ENCODE measurements at places on chromosomes 7 and 10. TPM values are rescaled to one million over a fixed set of nuclear protein-coding genes. Genes with fewer than 3 reads are reported as not detected.

Gene SRGN
- total RNA-seq: 333 TPM

Gene SYNPO2L
- not detected for total RNA-seq

Gene C10orf90
- 0.88 TPM for total RNA-seq

Gene CLDN4
- 1.2 TPM for total RNA-seq

Gene CHN2
- 0.20 TPM for total RNA-seq

Gene NPY4R2
- 0.10 TPM for total RNA-seq

Gene PON1
- not detected for total RNA-seq

Gene STOX1
- 0.96 TPM for total RNA-seq

Gene CDK14
- 9.3 TPM for total RNA-seq

Gene LRIT2
- not detected for total RNA-seq

Gene KIAA1217
- 8.2 TPM for total RNA-seq

Gene ELMO1
- 0.29 TPM for total RNA-seq

- no peak for DNase-seq
Measured at GRCh38 chr7:70098133-70098561, 499.9 kb downstream of the AUTS2 start.

DNA sequence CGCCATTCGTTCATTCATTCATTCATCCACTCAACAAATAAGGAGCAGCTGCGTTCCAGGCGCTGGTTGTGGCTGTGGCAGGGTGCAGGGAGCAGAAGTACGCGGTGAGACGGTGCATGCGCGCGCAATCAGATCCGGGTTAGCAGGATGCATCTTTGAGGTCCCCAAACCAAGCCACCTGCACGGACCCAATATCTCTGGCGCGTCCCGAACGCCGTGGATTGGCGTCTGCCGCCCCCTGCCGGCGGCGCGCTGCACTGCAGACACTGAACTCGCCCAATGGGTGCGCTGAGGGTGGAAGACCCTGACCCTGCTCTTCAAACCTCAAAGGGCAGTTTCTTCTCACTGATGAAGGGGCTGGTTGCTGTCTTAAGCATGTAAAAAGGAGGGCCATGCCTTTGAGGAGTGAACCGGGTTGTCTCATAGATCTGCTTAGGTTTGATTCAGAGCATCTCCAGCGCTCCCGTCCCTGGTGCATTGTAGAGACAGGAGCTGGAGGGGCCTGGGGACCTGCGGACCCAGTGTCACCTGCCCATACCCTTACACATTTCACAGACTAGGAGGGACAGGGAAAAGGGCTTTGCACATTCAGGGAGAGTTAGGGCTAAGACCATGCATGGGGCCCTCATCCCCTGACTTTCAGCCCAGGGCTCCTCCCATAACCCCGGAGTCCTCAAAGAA, 102.5 kb downstream of the RAMP3 start:
- DNase-seq: peak; percentile 35

DNA sequence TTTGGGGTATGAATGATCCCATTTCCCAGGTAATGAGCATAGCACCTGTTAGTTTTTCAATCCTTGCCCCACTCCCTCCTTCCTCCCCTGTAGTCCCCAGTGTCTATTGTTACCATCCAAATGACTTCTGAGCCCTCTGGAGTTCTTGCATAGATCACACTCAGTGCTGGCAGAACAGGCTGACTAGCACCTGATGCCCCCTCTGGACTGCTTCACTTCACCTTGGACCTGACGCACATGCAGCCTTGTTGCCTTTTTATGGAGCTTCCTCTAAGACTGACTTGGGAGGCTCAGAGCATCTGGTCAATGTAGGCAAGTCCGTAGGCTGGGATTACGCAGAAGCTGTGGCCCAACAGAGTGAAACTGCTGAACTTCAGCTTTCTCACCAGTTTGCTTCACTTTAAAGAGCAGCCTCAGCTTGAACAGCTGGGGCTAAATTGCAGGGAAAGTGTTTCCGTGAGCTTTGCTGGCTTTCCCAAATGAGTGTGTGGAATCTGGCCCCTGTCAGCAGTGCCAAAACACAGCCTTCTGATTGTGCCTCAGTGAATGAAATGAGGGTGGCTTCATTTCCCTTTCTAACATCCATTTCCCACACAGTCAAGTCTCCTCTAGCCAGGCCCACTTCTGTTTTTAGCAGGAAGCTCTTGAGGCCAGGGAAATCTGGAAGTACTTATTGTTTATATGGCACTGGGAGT, 48.5 kb downstream of the NXPH1 start:
- DNase-seq: no peak

DNA sequence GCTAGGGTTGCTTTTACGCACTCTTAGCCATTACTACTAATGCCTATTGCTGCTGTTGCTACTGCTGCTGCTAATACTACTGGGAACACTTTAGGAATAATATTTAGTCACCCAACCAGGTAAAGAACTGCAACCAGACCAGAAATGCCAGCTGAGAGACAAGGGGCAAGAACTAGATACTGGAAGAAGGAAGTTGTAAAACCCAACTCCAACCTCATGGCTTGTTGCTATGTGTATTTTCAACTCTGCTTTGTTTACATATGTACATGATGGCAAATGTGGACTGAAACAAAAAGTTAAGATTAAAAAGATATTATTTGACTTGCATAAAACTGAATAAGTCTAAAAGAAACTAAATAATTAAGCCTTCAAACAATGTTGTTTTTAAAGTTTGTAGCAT, 177.7 kb downstream of the GNAT3 start:
- DNase-seq: no peak

GRCh38 chr10:112000466-112000865, 183.1 kb downstream of the GPAM start:
- peak; percentile 16 for DNase-seq

GRCh38 chr10:6721964-6722615, 142.0 kb upstream of the PRKCQ start:
- DNase-seq: peak; percentile 90

- no peak for DNase-seq
Measured at GRCh38 chr7:96316949-96317348, 4.9 kb downstream of the SLC25A13 start.

DNA sequence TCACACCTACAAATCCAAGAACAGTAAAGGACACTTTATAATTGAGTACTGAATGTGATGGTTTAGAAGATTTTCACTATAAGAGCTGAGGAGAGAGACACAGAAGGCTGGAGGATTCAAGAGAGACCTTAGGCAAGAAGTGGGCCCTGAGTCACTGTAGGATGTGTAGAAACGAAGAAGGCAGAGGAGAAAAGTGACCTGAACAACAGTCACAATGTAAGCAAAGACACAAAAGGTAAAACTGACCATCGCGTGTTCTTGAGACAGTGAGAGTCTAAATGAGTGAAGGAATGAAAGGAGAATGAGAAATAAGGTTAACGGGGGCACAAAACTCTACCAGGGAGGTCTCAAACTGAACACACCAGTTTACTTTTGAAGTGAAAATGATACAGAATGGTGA, 298.2 kb upstream of the LRGUK start:
- no peak for DNase-seq

DNA sequence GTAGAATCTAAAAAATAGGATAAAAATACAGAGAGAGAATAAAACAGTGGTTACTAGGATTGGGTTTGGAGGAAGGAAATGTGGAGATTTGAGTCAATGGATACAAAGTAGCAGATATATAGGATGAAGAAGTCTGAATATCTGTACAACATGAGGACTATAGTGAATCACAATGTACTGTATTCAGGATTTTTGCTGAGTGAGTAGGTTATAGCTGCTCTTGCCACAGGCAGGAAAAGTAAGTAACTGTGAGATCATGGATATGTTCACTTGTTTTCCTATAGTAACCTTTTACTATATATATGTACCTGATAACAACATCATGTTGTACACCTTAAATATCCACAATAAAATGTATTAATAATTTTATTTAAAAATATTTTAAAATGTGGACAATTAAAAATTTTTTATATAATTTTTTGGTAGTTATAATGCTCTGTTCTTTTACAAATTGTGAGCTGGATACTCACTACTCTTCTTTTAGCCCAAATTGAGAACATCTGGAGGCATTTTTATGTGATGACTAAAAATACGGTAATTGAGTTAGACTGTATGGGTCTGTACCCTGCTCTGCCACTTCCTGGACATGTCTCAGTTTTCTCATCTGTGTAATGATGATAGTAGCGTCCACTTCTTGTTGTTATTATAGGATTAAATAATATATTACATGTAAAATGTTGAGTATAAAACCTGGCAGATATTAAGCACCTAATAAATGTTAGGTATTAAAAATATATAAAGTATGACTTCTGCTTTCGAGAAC, 439.1 kb downstream of the AUTS2 start:
- no peak for DNase-seq

- peak; percentile 11 for DNase-seq
Measured at GRCh38 chr10:113435881-113436280, 117.0 kb upstream of the HABP2 start.

DNA sequence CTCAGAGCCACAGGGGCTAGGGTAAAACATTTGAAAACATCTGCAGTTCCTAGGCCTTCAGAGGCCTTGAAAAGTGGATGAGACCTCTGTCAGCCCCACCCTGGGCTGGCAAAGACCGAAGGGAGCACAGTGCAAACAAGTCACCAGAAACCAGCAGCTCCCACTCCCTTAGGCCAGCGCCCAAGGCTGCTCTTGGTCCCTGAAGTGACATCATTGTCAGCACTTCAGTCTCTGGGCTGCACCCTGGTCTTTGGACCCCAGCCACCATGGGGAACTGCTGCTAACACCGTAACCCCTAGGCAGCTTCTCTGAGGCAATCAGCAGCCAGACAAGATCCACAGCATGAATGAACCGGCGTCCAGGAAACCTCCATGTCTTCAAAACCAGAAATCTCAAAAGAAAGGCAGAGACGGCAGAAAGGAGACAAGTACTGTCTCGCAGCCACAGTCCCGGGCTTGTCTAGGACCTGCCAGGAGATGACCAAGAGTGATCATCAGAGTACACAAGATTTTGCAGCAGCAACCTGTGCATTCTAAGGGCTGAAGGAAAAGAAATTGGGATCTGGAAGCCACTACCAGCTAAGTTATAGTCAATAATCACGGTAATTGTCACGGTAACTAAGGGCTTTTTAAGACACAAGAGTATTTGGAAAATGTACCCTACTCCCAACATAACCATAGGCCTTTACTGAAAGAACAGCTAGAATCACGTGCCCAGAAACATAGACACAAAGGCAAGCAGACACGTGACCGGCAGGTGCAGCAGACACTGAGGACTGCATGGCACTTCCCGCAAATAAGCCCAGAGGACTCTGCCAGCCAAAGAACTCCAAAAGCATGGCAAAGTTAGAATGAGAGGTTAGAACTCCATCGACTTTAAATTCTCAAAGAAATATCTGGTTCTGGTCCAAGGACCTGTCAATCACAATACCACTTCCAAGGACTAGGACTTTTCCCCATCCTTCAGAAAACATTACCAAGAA, 23.3 kb downstream of the CPXM2 start:
- DNase-seq: no peak

DNA sequence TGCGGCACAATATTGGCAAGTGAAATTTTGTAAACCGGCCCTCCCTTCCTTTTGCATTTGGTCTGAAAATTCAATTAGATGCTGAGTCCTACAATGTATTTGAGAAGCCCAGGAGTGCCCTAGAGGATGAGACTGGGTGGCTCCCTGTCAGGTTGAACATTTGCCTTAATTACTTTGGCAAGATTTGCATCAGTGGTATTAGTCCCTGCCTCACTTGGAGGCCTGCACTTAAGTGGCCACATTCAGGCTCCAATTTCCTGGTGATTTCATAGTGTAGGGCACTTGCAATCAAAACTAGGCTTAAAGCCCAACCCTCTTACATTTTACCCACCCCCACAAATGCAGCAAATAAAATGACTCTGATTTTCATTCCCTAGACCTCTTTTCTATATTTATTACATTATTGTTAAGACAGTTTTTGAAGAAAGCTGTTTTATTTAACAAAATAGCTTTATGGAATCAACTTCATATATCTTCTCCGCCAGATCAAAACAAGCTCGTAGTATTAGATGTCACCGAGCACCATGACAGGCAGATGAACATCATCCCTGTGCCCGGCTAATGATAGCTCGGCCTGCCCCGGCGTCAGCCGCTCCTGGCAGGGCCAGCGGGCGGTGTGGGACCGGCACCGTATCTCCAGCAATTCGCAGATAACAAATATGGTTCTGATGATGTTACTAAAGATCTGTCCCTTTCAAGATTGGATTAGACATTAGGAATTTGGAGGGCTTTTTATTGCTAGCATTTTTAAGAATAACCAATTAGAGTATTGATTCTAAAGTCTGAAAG, 73.6 kb downstream of the EGFR start:
- DNase-seq: no peak

GRCh38 chr10:64658528-64658927, 1137.3 kb downstream of the REEP3 start:
- no peak for DNase-seq

DNA sequence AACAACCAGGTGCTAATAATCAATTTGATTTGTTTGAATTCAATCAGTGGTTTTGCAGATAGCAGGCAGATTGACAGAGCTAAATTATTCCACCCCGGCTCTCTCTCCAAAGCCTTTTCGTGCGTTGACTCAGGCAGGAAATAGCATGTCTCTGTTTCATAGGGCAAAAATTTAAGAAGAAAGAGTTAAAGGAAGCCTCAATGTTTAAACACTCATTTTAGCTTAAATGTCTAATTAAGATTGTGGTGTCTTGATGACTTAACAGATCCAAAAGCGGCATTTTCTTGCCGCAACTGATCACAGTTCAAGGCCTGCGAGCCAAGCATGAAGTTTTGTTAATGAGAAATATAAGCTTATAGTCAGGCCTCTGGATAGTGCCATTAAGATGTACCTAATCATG, 1051.1 kb upstream of the AUTS2 start:
- DNase-seq: no peak

- DNase-seq: no peak
Measured at GRCh38 chr10:79144351-79145173, 75.8 kb downstream of the ZMIZ1 start.

DNA sequence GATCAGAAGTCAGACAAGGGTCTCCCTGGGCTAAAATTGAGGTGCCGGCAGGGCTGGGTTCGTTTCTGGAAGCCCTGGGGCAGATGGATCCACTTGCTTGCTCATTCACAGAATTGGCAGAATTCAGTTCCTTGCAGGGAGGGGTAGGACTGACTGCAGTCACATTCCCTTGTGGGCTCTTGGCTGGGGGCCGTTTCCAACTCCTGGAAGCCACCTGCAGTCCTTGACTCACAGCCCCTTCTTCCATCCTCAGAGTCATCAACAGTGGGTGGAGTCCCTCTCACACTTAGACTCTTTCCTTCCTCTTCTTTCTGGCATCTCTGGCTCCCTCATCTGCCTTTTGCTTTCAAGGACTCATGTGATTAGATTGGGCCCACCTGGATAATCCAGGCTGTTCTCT, 54.6 kb upstream of the NANOS1 start:
- DNase-seq: no peak

- DNase-seq: peak; percentile 39
Measured at GRCh38 chr10:117165538-117166417, 27.7 kb upstream of the VAX1 start.

All from RPMI7951 (cell line).